ENCODE measurements at places on chromosomes 4 and X.

- DNase-seq, result no peak
These were observed 22.1 kb upstream of the SLC10A4 start for GRCh38 chr4:48461000-48461399.

DNA sequence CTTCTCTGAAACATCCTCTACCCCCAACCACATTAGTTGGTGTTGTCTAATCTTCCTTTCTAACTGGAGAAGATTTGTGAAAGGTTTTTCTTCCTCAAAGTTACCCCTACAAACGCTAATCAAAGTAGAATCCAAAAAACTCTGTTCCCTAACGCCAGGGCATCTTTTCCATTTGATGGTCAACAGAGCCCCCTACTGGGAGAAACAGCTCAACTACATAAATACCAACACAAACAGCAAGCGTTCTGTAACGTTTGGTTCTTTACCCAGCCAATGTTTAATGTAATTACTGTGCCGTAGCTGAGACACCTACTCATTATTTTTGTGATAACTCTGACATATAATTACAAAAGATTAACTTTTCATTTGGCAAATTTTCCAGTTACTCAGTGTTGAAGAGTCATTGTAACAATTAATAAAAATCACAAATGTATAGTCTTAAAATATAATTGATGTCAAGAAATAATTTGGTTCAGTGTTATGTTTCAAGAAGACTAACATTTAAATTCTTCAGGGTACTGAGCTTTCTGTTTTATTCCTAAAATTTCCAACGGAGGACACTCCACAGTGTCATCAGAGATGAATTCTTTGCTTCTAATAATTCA lies 94.9 kb upstream of the TBC1D9 start:
- DNase-seq, result no peak

DNA sequence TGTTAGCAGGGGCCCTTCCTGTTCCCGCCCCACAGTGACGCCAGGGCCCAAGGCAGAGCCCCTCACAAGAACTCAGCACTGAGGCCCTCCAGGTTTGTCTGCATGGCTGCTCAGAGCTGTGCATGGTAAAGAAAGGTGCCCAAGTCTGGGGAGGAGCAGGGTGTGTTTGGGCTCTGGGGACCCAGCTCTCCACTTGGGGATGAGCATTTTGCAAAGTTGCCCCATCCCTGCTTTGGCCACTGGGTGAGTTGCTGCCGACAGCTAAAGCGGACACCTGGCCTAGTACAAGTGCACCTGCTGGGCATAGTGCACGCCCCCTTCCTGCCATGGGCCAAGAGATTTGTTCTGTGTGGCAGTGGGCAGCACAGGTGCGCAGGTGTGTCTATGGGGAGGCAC lies 2.0 kb upstream of the MXD4 start:
- DNase-seq, result no peak

DNA sequence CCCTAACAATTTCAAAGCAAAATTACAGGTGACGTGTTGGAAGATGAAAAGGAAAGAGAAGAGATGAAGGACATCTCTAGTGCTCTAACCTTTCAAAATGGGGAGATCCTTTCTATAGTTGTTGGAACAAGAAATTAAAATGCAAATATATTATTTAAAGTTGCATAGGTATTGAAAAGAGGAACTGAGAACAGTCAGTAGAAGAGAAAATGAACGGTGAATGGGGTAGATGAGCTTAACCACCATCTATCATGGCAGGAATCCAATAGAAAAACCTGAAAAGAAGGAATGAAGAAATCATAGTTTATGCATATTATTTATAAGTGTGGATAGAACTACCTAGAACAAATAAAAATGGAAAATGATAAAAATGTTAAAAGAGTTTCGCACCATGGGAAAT lies 42.0 kb downstream of the ANXA5 start:
- no peak for DNase-seq

DNA sequence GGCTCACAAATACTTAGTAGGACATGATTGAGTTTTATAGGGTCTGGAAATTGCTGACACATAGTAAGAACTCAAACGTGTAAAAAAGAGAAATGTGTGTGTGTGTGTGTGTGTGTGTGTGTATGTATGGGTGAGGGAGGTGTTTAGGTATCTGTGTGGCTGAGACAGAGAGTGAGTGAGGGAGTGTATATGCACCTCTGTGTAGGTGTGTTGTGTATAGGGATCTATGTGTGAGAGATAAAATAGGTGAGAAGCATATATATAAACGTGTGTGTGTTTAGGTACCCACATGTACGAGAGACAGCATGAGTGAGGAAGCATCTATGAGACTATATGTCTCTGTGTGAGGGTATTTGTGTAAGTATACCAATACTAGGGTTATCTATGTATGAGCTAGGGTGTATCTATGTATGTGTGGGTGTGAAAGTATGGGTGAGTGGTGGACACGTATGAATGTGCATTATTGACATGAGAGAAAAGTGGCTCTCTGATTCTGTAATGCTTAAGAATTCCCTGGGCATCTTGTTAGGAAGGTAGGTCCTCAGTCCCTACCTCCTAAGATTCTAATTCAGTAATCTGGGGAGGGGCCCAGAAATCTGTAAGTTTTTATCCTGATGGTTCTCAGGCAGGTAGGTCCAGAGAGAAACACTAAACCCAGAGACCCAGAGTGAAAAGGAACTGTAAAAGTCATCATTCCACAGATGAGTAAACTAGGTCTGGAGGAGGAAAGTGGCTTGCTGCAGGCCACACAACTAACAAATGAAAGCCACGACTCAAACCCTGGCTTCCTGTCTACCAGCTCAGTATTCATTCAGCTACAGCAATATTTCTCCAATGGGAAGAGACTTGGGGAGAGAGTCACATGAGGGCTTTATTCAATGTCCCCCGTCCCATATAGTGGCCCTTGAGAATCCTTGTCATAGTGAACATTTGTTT lies 237.0 kb downstream of the IDS start:
- DNase-seq, result no peak

- no peak for DNase-seq
These were observed 146.1 kb downstream of the CBR4 start for GRCh38 chr4:168863719-168864647.

Data from activated naive CD4-positive, alpha-beta T cell (primary cell).